ENCODE measurements at places on chromosomes 3 and 15. TPM values are rescaled to one million over a fixed set of nuclear protein-coding genes. Genes with fewer than 3 reads are reported as not detected.

DNA sequence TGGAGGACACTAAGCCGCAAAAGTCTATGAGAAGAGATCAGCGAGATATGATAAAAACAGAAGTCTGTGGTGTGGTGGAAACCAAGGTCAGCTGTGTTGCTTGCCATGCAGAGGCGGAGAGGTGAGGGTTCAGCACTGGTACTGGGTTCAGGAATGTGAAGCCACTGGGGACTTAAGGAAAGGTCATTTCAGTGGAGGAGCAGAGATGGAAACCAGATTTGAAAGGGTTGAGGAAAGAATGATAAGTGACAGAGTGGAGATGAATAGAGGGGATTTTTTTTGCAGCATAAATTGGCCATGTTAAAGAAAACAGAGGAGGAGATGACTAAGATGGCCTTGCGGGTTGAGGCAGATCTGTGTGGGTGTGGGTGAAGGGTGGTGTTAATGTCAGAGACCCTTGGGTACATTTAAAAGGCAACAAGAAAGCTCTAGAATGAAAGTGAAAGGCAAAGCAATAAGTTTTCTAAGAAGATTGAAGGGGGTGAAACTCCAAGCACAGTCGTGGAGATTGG lies 265.5 kb downstream of the ADAMTSL3 start:
- no peak overlapping the region for H3K27ac ChIP-seq
- H3K4me3 ChIP-seq = no peak overlapping the region
- no peaks in the 10 kb centered on the region for H3K36me3 ChIP-seq
- no peaks in the 10 kb centered on the region for H3K27me3 ChIP-seq
- no peak for DNase-seq
- H3K4me1 ChIP-seq = no peaks in the 10 kb centered on the region

DNA sequence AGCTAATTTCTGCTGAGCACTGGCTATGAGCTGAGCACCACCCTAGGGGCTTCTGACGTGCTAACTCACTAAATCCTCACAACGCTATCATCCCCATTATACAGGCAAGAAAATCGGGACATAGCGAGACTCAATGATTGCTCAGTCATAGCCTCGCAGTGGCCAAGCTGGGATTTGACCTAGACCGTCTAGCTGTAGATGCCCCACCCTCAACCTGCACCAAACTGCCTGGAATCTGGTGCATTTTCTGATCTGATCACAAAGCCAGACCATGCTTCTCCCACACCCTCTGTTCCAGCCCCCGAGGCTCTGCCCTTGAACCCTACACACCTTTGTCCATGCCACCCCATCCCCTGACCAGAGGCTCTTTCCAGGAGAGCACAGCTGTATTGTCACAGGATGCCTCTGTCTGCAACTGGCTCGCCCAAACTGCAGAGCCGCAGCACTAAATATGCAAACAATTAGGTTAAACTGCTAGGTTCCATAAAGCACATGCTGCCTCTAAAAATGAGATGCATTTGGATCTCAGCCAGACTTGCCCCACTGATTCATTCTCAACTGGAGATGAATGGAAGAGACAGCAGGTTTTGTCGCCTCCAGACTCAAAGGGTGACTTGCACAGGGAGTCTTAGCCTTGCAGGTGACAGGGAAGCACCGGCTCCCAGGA lies 95.2 kb downstream of the NUP210 start:
- H3K4me3 ChIP-seq = no peak overlapping the region
- no peak overlapping the region for H3K27ac ChIP-seq
- no peak for DNase-seq
- H3K4me1 ChIP-seq = no peaks in the 10 kb centered on the region
- H3K36me3 ChIP-seq = peaks cover 28% of the 10 kb centered on the region

GRCh38 chr3:136576279-136577009 lies 175.7 kb downstream of the STAG1 start:
- no peaks in the 10 kb centered on the region for H3K27me3 ChIP-seq
- H3K4me3 ChIP-seq = no peak overlapping the region
- H3K27ac ChIP-seq = no peak overlapping the region
- H3K36me3 ChIP-seq = no peaks in the 10 kb centered on the region

DNA sequence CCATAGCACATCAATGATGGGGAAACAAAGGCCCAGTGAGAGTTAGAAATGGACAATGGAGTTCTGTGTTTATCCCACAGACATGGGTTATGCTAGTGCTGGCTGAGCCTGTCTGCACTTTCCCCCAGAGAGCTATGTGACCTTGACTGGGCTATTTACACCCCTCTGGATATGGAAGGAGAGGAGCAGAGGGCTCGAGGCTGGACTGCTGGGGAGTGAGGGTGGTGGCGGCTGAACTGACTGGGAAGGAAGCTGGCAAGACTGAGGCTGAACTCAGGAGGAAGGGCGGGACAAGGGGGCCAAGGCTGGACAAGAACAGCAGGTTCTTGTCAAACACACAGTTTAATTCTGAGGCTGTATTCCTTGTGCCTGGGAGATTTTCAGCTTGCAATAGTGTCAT lies 10.8 kb upstream of the INSYN1 start:
- no peak for DNase-seq
- H3K27ac ChIP-seq = no peak overlapping the region
- no peaks in the 10 kb centered on the region for H3K4me1 ChIP-seq
- no peak overlapping the region for H3K4me3 ChIP-seq
- no peaks in the 10 kb centered on the region for H3K36me3 ChIP-seq

DNA sequence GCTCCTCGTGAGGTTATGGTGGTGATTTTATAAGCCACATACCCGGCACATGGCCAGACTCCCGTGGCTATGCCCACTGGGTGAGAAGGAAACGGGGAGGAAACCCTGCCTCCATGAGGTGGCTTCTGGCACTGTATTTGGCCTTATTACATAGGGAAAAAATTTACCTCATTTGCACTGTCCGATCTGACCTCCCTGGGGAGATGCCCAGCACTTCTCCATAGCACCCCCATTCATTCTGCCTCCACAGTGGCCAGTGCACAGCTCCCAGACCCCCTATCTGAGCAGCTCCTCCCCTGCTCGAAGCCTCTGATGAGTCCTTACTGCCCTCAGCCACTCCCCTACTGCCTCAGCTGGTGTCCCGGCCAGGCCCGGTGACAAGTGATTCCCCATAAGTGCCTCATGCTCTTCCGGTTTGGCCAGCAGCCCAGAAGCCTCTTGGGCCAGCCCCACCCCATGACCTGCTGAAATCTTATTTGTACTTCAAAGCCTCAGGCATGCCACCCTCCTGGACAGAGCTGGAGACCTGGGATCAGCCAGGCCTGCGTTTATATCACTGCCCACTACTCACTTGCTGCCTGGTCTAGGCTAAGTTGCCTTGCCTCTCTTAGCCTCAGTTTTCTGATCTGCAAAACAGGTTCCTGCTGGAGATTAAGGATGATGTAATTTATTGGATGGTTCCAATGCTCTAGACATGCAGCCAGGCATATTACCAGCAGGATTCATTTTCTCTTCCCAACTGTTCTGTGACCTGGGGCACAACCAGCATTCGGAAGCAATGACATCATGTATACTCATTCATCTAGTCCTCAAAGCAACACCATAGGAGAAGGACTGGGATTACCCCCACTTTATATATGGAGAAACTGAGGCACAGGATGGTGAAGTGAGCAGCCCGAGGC lies 30.6 kb upstream of the SLC6A6 start:
- peak overlapping the region; percentile 40 for H3K27ac ChIP-seq
- H3K27me3 ChIP-seq = no peaks in the 10 kb centered on the region
- no peak overlapping the region for H3K4me3 ChIP-seq
- H3K36me3 ChIP-seq = no peaks in the 10 kb centered on the region
- peaks cover 34% of the 10 kb centered on the region for H3K4me1 ChIP-seq

DNA sequence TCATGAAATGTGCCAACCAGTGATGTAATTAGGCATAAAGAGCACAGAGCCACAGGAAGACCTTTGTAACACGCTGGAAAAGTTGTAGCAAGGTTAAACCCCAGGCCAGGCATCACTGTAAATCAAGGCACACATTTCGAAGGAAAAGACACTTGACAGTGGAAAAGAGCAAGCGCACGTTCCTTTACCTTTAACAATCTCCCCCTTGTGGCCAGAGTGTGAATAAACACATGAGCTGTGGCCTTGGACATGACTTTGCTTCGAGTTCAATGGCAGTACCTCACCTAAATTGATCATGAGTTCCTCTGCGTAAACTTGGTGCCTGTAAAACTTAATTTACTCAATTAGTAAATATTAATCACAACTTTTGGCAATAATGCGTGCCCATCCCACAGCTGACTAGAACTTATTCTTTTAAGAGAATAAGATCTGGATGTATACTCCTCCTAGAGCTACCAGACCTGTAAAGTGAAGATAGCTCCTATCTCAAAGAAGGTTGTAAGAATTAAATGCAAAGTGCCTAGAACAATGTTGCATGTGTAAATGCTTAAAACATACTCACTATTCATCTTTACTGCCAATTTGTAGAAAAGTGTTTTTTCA lies 757.0 kb upstream of the NECTIN3 start:
- no peaks in the 10 kb centered on the region for H3K36me3 ChIP-seq
- H3K27ac ChIP-seq = no peak overlapping the region
- peak; percentile 88 for DNase-seq
- no peak overlapping the region for H3K4me3 ChIP-seq
- peaks cover 10% of the 10 kb centered on the region for H3K4me1 ChIP-seq

DNA sequence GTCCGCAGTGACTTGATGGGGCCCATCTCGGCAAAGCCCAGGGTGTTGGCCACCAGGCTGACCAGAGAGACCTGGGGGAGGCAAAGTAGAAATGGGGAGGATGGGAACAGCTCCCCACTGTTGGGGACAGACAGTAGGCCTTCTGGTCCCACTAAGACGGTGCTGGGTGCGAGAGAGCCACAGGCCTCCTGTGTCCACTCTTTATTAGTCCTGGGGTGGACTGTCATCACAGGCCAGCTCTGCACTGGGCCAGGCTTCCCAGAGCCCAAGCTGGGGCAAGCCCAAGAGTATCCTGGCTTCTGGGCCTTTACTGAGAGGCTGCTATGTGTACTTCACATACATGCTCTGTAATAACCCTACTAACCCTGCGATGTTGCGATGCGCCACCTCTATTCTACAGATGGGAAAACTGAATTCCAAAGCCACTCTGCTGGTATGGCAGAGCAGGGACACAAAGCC lies 66.4 kb downstream of the EXOG start:
- H3K27ac ChIP-seq = no peak overlapping the region
- peaks cover 17% of the 10 kb centered on the region for H3K27me3 ChIP-seq
- H3K4me3 ChIP-seq = no peak overlapping the region

DNA sequence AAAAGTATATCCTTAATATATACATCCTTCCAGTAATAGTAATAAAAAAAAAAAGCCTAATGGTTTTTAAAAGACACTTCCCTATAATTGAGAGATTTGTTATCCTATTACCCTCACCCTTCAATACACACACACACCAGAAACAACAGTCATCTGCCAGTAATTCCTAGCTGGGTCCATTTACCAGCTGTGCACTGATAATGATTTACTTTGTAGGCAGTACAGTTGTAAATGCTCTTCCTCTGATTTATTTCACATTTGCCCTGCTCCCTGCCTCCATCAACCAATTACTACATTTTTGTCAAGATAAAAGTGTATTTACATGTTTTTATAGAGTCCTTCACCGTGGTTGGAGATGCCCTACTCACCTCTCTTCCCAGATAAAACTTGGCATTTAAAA lies 12.4 kb downstream of the TPM1 start:
- H3K36me3 ChIP-seq = peaks cover 17% of the 10 kb centered on the region
- DNase-seq = no peak
- H3K27ac ChIP-seq = no peak overlapping the region
- no peaks in the 10 kb centered on the region for H3K27me3 ChIP-seq
- H3K4me1 ChIP-seq = peaks cover 20% of the 10 kb centered on the region

DNA sequence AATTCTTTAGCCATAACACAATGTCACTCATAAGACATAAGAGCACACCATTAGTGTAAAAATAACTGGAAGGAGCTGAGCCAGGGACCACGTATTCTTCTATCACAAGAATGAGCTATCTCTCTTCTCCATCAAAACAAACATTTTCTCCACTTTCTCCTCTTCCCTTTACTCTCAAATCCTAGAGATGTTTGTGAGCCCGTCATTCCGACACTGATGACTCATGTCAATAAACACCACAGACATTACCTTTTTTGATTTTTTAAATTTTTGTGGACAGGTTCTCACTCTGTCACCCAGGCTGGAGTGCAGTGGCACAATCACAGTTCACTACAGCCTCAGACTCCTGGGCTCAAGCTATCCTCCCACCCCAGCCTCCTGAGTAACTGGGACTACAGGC lies 86.6 kb downstream of the MEX3B start:
- no peak overlapping the region for H3K27ac ChIP-seq
- H3K4me3 ChIP-seq = no peak overlapping the region
- H3K4me1 ChIP-seq = no peaks in the 10 kb centered on the region
- no peaks in the 10 kb centered on the region for H3K27me3 ChIP-seq
- H3K36me3 ChIP-seq = no peaks in the 10 kb centered on the region

GRCh38 chr3:50146316-50146901 lies 8.7 kb upstream of the SEMA3F start:
- H3K27me3 ChIP-seq = no peaks in the 10 kb centered on the region
- no peaks in the 10 kb centered on the region for H3K36me3 ChIP-seq
- H3K27ac ChIP-seq = no peak overlapping the region
- no peak for DNase-seq
- no peak overlapping the region for H3K4me3 ChIP-seq
- no peaks in the 10 kb centered on the region for H3K4me1 ChIP-seq

DNA sequence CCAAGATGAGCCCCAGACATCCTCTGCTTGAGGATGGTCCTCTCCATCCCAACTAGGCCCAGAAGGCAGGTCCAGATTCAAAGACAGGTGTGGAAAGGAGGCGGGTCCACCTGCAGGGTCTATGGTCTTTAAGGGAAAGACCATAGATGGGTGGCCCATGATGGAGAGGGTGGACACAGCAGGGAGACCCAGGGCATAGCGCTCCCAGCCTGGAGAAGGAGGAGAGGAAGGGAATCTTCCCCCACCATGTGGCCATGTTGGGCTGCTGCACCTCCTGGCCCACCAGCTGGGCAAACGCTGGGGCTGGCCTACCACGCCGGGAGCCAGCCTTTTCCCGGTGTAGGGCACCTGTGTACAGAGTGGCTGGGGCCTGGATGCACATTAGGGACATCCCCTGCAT lies 265.2 kb upstream of the TLE3 start:
- peak; percentile 24 for DNase-seq
- H3K4me1 ChIP-seq = peaks cover 4% of the 10 kb centered on the region
- no peaks in the 10 kb centered on the region for H3K27me3 ChIP-seq
- H3K4me3 ChIP-seq = no peak overlapping the region
- no peaks in the 10 kb centered on the region for H3K36me3 ChIP-seq

DNA sequence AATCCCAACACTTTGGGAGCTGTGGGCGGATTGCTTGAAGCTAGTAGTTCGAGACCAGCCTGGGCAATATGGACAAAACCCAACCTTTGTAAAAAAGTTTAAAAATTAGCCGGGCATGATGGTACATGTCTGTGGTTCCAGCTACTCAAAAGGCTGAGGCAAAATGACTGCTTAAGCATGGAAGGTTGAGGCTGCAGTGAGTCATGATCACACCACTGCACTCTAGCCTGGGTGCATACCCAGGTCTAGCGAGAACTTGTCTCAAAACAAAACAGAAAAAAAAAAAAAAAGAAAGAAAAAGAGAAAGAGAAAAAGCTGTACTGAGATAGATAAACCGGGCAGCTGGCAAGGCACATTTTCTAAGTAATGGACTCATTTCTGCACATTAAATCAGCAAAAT lies 10.6 kb downstream of the ARPP19 start:
- H3K27ac ChIP-seq = no peak overlapping the region
- H3K4me1 ChIP-seq = no peaks in the 10 kb centered on the region
- no peaks in the 10 kb centered on the region for H3K27me3 ChIP-seq
- H3K4me3 ChIP-seq = no peak overlapping the region

The SPTBN5 gene
- 0.98 TPM for total RNA-seq

The NCK1 gene
- total RNA-seq = 16.5 TPM

The SLC22A14 gene
- total RNA-seq = not detected

The MST1R gene
- total RNA-seq = 39.0 TPM

The SLC28A1 gene
- 1.1 TPM for total RNA-seq

The PROK2 gene
- total RNA-seq = not detected

The CCNB2 gene
- 61.7 TPM for total RNA-seq

The P2RY14 gene
- not detected for total RNA-seq

The TTLL3 gene
- 11.6 TPM for total RNA-seq

The MAGI1 gene
- total RNA-seq = 12.7 TPM

All from PC-3 (cell line).